ENCODE measurements at places on chromosomes 16 and 17.

DNA sequence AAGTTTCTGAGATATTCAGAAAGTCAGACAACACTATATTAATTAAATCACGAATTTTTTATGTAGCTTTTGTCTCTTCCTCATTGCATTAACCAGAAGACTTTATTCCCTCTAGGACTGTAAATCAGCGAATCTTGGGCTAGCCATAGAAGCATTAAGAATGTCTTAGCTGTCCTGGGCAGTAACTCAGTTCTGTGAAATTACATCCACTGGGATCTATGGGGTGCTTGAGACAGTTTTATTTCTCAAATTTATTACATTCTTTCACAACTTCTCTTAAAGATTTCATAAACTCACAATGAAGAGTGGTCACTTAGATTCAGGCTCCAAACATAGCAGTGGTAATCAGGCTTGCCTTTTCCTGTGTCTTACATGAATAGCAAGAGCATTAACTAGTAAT lies 1153.4 kb downstream of the CDH8 start:
- DNase-seq: no peak

GRCh38 chr17:79043931-79044320 lies 20.0 kb downstream of the C1QTNF1 start:
- no peak for DNase-seq

DNA sequence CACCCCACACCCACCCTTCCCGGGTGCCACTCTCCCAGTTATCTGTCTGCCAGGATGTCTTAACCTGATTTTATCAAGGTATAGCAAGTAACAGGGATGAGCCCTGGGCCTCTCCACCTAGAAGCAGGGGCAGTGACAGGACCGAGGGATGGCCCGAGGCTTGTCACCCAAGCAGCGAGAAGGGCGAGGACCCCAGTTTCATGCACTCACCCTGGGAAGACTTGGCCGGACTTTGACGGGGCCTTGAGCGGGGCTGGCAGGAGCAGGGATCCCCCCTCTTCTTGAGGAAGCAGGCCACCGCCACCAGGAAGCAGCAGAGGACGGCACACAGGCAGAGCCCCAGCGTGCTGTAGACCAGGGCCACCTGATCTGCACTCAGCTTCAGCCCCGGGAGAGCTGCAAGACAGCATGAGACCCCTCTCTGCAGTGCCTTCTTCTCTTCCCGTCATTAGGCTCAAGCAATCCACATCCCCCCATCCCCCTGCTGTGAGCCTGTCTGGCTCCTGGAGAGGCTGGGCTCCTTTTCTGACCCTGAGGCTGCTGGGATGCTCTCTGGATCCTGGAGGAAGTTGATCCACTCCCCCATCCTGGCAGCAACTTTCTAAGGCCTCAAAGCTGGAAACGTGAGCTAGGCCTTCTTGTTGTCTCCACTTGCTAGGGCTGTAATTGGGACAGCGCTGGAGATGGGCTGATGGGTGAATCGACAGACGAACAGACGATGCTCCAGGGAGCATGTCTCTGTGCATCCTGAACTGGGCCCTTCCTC lies 31.6 kb downstream of the TNFRSF13B start:
- no peak for DNase-seq

DNA sequence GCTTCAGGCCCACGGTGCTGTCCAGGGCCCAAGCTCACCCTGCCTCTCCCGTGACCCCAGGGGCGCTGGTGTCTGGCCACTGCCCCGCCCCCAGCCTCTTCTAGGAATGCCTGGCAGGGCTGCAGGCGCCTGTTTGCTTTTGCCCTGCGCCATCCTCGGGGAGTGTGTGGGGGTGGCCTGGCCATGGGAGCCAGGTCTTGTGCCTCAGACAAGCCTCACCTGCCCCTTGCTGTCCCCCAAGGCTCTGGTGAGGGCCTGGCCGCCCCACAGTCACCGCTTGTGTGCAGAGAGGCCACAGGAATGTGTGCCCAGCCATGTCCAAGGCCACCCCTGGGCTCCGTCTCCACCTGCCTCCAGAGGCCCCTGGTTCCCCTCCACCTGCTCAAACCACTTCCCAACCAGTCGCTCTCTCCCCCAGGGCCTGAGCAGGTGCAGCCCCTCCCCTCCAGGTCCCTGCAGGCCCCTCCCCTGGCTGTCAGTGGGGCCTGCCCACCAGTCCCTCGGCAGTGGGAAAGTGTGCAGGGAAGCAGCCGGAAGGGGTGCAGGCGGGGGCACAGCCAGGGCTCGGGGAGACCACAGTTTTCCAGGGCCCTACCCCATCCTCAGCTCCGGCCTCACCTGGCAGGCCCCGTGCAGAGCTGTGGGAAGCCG lies 841 bp upstream of the IGFALS start:
- DNase-seq: no peak

- no peak for DNase-seq
Observed at GRCh38 chr16:68421076-68421475, 27.2 kb downstream of the SMPD3 start.

GRCh38 chr17:19409509-19409908 lies 1.5 kb upstream of the RNF112 start:
- DNase-seq: no peak

- DNase-seq: no peak
Observed at GRCh38 chr17:67435786-67436185, 58.7 kb downstream of the PITPNC1 start.

GRCh38 chr16:17368951-17369350 lies 101.8 kb downstream of the XYLT1 start:
- DNase-seq: no peak

GRCh38 chr16:86604436-86605193 lies 26.3 kb downstream of the FOXL1 start:
- DNase-seq: no peak

- peak; percentile 69 for DNase-seq
Observed at GRCh38 chr17:47905221-47905733, 9.2 kb downstream of the SP2 start.

- no peak for DNase-seq
Observed at GRCh38 chr17:71632328-71632727, 488.5 kb upstream of the SOX9 start.

DNA sequence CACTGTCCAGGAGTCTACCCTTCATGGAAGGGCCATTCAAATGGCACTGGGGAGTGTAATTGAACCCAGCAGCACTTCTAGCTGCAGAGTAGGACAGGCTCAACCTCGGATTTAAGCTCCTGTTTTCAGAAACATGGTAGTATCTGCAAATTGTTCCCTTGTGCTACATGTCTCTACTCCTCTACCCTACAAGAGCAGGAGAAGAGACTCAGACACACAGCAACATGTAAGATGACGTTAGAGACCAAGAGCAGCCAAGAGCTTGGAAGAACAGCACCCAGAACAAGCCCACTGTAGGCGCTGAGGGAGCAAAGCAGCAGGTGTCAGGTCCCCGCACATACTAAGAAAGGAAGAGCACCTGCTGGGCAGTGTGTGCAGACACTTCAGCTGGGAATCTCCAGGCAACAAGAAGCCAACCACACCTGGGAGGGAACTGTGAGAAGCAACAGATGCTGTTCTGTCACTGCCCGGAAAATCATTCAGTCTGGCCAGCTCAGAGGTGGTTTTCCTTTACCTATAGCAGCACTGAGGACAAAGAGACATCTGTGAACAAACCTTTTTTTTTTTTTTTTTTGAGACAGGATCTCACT lies 35.6 kb upstream of the MNT start:
- DNase-seq: no peak

DNA sequence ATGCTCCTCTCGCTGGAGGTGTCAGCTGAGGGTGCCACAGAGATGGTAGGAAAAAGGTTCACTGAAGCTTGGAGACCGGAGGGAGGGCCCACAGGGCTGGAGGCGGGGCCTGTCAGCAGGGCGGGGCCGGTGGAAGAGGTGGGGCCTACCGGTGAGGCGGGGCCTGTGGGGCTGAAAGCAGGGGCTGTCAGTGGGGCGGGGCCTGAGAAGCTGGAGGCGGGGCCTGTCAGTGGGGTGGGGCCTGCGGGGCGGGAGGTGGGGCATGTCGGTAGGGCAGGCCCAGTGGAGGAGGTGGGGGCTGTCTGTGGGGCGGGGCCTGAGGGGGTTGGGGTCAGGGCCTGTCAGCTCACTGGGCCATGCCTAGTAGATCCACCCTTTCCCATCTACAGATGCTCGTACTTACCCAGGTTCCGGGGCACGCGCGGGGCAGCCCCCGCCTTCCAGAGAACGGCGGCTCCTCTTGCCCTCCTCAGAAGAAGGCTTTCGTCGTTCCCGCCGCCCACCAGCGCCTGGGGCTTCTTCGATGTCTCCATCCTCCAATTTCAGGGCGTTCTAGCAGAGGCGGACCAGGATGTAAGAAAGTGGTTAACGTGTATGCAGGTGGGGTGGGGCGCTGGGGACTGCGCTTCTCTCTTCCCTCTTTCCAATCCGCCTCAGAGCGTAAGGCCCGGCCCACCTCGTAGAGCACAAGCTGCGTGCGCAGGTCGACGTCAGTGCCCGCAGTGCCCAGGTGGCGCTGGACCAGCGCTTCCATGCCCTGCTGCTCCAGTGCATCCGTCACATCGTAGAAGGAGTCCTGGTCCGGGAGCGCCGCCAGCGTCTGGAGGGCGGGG lies 9.8 kb downstream of the TMEM208 start:
- DNase-seq: no peak

DNA sequence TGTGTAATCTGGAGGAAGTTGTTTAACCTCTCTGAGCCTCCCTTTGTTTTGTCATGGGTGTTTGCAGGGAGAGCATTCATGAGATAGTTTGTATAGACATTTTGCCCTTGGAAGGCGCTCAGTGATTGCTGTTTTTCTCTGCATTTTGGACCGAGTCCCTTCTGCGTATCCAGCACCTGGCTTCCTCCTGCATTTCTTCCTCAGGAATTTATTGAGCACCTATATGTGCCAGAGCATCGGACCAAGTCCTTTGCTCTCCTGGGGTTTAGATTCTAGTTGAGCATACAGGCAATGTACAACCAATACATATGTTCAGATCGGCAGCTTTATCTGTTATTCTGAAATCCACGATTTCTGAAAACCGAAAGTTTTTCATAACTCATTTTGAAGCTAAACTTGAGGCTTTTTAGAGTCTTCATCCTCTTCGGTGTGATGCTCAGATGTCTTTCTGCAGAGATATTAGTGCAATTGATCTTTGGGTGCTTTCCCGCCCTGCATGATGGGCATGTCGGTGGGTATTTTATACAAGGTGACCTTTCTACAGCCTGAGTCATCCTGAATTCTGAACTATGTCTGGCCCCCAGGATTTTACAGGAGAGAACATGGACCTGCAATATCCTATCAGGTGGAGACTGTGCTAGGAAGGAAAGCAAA lies 4.1 kb downstream of the IL4R start:
- DNase-seq: no peak

DNA sequence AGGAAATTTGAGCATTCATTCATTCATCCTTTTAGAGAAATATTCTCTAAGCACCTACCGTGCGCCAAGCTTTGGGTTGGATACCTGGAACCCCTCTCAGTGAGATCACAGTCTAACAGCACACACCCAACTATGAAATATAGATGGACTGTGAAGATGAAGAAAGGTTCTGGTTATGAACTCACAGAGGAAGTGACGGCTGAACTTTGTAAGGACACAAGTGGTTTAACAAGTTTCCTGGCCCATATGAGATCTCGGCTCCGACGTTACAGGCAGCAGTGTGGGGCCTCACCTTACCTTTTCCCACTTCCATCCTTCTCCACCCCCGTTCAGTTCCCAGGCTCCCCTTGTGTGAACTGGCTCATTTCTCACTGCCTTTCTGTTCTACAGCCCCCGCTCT lies 406.2 kb downstream of the MAF start:
- DNase-seq: no peak

DNA sequence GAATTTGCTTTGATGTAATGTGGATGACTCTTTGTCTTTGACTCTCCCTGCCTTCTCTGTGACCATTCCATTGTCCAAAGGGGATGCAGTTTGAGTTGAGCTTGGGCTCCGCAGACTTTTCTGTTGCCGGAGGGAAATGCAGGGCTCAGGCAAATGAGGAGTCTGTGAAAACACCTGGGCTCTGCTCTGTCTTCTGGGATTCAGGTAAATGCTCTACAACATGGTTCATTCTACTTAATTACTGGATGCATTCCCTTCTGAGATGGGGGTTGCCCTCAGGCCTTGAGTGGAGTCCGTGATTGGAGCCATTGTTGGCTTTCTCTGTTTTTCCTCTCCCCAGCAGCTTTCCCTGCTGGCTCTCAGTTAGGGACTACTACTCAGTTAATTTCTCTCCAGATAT lies 26.4 kb upstream of the SPNS2 start:
- DNase-seq: no peak

DNA sequence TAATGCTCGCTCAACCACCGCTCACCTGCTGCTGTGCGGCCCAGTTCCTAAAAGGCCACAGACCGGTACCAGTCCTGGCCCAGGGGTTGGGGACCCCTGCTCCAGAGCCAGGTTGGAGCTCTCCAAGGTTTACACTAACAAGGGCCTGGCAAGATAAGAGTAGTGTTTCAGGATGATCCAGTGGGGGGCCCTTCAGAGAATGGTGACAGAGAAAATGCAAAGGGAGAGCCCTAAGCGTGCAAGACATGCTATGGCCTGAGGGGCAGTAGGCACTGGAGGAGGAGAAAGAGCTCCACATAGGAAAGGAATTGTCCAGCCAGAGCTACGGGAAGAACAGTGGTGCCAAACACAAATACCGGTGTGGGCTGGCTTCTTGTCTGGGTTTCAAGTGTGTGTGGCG lies 233.4 kb downstream of the STX8 start:
- no peak for DNase-seq

- no peak for DNase-seq
Observed at GRCh38 chr17:57881143-57881542, 31.3 kb upstream of the MRPS23 start.

DNA sequence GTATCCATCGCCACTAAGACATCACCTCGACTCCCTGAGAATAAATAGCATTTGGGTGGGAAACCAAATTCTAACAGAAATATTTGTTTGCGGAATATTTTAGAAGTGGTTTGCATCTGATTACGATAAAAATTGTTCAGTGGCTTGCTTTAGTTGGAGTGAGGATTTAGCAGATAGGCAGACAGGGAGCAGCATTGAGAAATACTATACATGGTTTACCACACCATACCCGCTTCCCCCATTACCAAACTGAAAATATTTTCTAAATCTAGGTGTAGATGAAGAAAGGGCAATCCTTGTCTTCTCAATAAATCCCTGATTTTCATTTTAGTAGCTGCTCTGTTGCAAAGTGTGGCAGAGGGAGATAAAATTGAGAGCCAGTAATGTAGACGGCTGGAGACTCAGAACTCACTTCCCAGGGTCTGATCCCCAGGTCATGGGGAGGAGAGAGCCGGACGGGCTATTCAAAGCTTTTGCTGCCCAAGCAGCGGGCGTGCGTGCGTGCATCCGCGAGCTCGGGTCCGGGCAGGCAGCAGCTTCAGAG lies 808 bp upstream of the BAHCC1 start:
- DNase-seq: peak; percentile 62

DNA sequence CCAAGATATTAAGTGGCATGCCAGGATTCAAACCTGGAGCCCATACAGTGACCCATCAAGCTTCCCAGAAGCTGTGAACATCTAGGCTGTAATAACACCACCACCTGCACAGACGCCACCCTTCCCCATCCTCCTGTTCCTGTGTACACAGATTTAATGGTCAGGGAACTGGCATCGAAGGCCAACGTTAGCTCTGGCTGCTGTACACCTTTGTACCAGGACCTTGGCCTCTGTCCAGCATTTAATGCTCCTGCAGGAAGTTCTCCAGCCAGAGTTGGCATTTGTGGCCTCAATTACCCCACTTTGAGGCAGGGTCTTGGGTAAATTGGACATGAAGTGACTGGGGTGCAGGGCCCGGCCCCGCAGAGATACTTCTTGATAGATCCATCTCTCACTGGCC lies 49.3 kb downstream of the SCNN1B start:
- DNase-seq: no peak

- no peak for DNase-seq
Observed at GRCh38 chr17:61239327-61239726, 160.3 kb upstream of the TBX2 start.

Data from hippocampal formation (tissue), 2 donors.